ENCODE measurements at places on chromosomes 3 and 15.

- DNase-seq: no peak
Observed at GRCh38 chr15:38758043-38758442, 193.4 kb upstream of the RASGRP1 start.

DNA sequence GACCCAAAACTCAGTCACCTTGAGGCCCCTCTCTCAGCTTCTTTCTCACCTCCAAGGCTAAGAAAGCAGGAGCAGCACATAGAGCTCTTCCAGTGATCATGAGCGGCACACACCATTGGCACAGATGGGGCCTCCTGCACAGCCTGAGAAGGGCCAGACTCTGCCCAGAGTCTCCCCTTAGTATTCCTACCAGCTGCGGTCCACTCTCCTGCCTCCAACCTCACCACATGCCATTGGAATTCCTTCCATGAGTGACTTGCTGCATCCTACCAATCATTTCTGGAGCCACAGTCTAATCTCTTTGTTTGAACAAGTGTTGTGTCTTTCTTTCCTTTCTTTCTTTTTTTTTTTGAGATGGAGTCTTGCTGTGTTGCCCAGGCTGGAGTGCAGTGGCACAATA lies 39.3 kb downstream of the CDCP1 start:
- no peak for DNase-seq

DNA sequence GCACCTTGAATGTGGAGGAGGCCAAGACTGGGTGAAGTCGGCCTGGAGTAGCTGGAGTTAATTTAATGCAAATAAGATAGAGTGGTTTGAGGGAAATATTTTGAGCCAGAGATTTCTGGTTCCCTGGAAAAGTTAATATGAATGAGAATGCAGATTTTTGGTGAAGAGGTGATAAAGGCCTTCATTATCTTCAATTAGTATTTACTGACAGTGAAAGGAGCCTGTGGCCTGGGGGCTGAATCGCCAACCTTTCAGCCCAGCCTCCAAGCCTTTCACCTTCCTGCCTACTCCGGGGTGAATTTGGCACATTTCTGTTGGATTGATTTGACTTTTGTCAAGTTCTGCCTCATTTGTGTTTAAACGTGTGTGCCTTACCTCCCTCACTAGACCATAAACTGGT lies 147.8 kb downstream of the SOX2 start:
- no peak for DNase-seq

- DNase-seq: no peak
Observed at GRCh38 chr3:24802614-24803013, 308.0 kb upstream of the THRB start.

DNA sequence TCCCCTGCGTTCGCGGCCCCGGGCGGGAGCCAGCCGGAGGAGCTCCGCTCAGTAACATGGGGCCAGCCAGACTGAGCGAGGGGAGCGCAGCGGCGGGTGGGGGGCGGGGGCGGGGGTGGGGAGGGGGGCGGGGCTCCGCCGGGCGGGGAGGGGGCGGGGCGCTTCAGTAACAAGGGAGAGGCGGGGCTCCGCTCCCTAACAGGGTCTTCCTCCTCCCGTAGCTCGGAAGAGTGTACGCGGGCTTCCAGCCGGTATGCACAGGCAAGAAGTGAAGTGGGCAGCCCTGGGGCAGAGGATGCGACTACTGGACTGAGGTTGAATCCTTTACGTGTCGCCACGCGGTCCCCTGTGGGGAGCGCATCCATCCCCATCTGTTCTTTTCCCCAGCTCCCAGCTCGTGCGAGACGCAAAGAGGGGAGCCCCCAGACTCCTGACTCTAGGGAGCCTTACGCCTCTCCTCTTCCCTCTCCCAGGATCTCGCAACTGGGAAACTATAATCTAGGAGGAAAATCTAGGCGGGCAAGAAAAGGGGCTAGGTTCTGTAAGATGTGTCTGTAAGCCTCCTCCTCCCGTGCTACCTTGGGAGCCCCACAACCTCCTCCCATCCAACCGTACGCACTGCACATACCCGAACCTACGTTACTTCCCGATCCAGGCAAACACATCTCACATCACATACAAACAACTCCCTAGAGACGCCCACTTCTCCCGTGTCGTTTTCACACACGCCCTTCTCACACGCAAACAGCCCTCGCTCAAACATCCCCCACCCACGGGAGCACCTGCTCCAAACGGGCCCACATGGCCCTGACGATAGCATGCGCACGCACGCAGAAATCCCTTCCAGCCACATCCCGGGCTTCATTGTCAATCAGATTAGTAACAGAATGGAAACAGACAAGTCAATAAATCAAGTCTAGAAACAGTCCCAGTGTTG lies at the start of gene SHF:
Gene SHF, minus strand, starts transcription at position 73 of the 937 bp plus-strand sequence. Its CDS starts 15 bp downstream, at position 58.
- DNase-seq: peak; percentile 39

GRCh38 chr3:179476215-179476614 lies 24.9 kb upstream of the GNB4 start:
- no peak for DNase-seq

DNA sequence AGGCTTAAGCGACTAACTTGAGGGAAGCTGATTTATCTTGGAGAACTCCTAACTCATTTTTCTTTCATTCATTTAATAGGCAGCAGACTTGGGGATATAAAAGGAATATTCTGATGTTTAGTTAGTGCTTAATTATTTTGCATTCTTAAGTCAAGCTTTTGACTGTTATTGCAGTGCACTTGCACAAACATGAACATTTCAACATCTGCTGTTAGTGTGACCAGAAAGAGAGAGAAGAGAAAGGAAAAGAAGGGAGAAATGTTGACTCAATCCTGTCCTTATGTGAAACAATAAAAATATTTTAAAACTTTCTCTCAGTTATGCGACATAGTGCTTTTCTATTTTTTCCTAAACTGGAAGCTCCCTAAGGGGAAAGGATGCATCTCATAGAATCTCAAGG lies 507.8 kb downstream of the LPP start:
- DNase-seq: no peak

- no peak for DNase-seq
Observed at GRCh38 chr3:33746416-33747116, 28.5 kb upstream of the CLASP2 start.

GRCh38 chr3:112736386-112736785 lies 95.4 kb upstream of the CCDC80 start:
- no peak for DNase-seq

DNA sequence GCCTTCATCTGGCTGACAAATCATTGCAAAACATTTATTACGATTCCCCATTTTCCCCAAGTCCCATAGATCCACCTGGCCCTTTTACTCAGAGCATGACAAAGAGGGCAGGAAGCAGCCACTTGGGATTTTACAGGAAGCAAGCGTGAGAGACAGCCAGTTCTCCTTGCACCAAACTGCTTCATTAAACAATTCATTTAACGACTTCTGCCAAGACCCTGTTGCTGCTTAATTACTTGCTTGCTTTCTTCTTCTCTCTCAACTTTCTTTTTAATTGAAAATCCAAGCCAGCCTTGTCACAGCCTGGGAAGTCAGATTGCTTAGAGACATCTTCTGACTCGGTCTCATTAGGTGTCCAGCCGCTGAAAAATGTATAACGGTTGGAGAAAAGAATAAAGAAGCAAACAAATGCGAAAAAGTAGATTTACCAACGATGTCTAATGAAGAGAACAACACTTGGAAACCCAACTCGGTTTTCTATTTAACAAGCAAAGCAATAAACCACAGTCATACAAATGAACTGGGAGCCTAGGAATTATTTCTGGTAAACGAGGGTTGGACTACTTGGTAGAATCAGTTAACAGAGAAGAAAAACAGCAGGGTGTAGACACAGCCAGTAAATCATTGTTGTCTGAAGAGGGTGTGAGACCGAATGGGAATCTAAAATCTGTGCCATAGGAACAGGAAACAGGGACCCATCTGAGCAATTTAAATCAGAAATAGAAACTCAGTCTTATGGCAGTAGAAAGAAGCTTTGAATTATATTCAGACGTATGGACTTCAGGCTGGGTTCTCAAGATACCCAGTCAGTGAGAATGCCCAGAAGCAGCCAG lies 298.3 kb downstream of the LRRC3B start:
- DNase-seq: no peak

GRCh38 chr3:14876921-14877333 lies 58.2 kb downstream of the FGD5 start:
- no peak for DNase-seq

DNA sequence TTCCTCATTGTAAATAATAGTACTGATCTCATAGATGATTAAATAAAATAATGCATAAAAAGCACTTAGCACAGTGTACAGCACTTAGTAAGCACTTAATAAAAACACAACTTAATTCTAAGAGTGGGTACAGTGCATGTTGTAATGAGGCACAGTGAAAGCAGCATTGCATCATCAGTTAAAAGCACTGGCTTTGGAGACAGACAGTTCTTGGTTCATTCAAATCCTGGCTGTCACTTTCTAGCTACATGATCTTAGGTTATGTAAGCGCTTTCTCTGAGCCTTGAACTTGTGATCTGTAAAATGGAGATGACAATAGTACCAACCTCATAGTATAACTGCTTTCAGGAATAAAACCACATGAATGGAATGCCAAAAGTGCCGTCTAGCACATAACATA lies 151.5 kb downstream of the DPH6 start:
- DNase-seq: no peak

DNA sequence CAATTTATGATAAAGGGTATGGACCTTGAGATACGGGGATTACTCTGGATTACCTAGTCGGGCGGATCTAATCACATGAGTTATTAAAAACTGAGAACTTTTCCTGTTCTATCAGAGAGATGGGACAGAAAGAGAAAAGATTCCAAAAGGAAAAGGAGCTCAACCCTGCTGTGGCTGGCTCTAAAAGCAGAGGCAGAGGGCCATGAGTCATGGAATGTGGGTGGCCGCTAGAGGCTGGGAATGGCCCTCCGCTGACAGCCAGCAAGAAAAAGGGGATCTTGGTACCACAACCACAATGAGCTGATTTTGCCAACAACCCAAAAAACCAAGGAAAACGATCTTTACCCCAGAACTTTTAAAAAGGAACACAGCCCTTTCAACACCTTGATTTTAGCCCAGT lies 210.0 kb downstream of the MAGI1 start:
- DNase-seq: no peak

DNA sequence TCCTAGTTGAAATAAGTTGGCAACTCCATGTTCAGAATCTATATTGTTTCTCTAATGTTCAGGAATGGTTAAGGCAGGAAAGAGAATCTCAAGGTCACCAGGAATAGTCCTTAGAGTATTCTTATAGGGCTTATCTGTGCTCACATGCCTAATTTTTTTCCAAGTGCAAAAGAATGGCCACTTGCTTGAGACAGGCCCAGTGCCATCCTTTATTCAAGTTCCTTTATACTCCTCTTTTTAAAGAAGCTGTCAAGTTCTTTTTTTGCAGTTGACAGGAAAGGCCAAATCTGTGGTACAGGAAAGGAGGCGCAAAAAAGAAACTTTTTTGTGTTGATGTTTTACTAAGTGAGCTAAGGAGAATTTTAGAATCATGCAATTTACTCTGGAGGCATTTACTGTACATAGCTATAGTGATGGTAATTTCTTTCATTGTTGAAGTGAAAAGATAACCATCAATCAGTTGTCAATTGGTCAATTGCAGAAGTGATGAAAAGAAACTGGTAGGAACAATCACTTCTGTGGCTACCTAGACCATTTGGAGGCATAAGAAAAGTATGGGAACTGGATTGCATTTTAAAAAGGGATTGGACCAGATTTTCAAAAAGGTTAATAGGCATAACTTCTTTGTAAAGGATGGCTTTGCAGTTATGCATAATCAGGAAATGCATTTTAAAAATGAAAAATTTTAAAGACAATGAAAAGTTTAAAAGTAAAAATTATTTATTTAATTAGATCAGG lies 102.5 kb upstream of the SOX2 start:
- no peak for DNase-seq

DNA sequence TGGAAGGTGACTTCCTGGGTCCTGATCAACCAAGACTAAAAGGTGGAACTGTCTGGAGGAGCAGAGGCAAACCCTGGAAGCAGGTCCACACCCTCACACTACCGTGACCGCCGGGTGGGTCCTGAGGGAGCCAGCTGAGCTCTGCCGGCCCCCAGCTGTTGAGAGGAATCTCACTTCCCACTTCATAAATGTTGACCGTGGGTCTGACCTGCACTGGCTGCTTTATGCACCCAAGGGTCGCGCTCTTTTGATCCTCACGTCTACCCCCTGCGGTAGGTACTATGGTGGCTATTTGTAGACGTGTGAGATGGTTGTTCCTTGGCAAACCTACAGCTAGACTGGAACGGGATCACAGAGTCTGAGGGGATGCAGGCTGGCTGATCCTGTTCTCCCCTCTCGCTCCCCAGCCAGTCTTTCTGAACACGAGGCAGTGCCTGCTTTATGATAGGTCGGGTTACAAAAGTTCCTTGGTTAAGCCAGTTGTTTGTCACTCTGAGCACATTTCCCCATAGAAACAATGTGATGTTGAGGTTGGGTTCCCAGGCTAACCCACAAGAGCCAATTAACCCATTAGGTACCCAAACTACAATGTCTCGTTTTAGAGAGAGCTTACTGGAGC lies 113.0 kb upstream of the ETV5 start:
- no peak for DNase-seq

DNA sequence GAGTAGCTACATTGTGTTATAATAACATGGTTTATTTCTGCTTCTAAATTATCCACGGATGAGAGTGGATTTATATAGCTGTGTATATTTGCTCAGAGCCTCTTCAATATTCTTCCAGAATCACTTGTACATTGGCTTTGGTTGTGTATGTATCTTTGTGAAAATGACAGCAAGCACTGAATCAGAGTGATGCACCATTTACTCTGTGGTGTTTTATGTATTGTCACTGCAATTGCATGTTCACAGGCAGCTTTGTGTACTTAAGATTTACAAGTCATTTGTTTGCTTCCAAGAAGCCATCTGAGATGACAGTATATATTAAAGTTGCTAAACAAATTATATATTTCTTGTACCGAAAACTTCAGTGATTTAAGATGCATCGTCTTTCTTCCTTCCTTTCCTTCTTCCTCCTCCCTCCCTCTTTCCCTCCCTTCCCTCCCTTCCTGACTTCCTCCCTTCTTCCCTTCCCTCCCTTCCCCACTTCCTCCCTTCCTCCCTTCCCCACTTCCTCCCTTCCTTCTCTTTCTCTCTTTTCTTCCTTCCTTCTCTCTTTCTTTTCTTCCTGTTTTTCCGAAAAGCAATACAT lies 362.3 kb upstream of the GOLIM4 start:
- no peak for DNase-seq

DNA sequence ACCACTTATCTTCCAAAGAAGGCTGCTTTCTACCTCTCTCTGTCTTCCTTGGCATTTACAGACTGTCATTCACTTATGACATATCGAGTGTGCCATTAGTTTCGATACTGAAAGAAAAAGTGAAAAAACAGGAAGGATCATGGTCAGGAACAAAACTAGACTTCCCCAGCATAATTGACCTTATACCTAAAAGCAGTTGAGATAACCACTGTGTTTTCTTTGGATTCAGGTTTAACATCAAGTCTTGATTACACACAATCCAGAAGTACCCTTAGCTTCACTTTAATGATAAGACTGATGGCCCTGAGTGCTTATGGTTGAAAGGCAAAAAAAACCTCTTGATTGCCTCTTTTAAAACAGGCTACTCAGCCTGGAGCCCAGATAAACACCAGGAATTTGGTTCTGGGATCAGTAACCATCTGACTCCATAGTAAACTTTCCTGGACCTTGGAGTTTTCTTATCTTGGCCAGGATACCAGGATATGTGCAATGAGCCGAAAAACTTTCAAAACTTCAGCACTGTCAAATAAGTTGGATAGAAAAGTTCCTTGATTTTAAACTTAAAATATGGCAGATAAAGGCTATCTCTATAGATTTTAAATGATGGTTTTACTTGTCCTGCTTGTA lies 5.0 kb upstream of the UACA start:
- no peak for DNase-seq

GRCh38 chr15:60838206-60838605 lies 359.3 kb upstream of the ICE2 start:
- no peak for DNase-seq

GRCh38 chr3:132723024-132723950 lies 1.1 kb upstream of the NPHP3 start:
- DNase-seq: no peak

- no peak for DNase-seq
Observed at GRCh38 chr15:58274885-58275284, 136.7 kb downstream of the AQP9 start.
